ENCODE measurements at places on chromosomes 3 and 15.

DNA sequence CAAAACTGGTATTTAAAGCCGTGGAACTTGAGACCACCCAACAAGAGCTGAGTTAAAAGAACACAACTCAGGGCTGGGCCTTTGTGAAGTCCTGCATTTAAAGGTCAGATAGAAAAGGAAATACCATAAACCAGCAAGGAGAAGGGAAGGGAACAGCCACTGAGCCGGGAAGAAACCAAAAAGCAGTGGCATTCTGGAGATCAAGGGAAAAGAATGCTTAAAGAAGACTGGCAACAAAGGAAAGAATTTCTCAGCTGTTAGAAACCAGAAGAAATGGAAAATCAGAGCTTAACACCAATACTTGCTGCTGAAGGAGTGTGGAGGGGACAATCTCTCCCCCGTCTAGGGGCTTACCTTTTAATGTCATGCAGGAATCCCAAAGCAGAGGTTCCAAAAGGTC lies 247.4 kb upstream of the CHRNA7 start:
- DNase-seq: no peak

- DNase-seq: no peak
These were observed 14.2 kb downstream of the SLTM start for GRCh38 chr15:58919232-58919631.

DNA sequence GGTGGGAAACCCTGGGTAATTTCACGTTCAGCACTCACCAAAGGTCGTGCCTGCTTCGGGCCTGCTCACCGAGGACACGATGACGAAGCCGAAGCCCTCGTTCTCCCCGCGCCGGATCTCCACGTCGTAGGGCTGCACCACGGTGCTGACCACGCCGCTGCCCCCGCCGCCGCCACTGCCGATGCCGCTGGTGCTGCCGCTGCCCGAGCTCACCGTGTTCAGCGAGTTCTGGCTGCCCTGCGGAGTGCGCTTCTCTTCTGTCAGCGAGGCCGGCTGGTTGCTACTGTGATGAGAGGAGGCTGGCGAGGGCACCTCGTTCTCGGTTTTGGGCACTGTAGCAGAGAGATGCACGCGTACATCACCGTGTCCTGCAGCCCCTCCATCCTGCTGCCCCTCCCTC lies 659.5 kb downstream of the MAGI1 start:
- no peak for DNase-seq

- peak; percentile 14 for DNase-seq
These were observed 4.4 kb downstream of the CPLX3 start for GRCh38 chr15:74830868-74831267.

GRCh38 chr3:30069056-30069455 lies 537.3 kb upstream of the TGFBR2 start:
- DNase-seq: no peak

GRCh38 chr3:193788189-193788991 lies 195.4 kb downstream of the OPA1 start:
- DNase-seq: peak; percentile 84

- DNase-seq: peak; percentile 88
These were observed 418.9 kb upstream of the NAALADL2 start for GRCh38 chr3:174440253-174440701.

- peak; percentile 9 for DNase-seq
These were observed 114.7 kb upstream of the LMOD3 start for GRCh38 chr3:69236812-69237707.

- DNase-seq: no peak
These were observed 115.6 kb downstream of the PDE8A start for GRCh38 chr15:85097250-85097649.

DNA sequence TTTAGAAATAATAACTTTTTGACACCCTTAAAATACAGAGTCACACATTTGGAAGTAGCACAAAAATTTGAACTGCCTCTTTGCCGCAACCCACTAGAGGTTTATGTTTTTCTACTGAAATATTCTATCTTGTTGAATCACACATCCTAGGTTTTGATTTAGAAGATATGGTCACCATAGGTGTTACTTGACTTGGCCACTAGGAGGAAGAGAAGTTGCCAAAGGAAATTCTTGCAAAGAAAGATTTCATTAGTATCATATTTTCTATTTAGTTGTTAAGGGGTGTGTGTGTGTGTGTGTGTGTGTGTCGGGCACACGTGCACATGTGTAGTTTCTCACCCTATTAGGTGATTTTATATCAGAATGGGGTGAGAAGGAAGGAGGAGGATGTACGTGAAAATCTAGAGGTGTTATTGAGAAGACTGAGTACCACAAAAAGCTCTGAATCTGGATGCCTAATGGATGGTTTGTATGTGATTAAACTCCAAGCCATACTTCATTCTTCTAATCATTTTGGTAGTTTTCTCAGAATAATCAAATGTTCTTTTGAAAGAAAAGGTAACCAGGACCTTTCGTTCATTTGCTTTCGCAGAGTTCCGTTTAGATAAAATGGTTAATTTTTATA lies 31.5 kb downstream of the ZFAND6 start:
- DNase-seq: no peak

DNA sequence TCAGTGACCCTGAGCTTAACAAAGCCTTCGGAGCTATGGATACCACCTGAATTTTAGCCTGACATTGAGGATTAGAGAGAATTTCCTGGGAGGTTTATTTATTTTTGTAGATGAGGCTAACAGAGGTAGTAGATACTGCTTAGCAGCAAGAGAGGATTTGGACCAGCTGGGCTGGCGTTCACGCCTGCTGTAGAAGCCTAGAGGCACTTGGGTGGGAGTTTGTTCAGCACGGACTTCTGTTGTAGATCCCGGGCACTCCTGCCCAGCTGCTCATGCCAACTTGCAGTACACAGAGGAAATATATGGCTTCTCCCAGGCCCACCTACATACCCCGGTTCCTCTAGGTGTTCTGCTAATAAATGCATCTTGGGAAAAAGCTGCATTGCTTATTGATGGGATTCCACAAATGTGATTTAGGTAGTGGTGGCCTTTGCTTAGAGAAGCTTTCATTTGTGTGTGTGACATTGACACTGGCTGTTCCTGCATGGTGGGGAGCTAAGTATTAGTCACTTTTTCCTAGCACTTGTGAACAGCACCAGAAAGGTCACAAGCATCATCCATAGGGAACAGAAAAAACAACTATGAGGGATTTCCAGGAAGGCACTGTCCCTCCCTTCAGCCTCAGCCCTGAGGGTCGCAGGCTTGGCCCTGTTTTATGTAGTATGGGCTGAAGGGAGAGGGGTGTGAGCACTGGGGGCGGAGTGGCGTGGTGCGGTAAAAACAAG lies 324.8 kb upstream of the LRRFIP2 start:
- no peak for DNase-seq

GRCh38 chr15:41554343-41554742 lies 4.7 kb upstream of the TYRO3 start:
- DNase-seq: no peak

DNA sequence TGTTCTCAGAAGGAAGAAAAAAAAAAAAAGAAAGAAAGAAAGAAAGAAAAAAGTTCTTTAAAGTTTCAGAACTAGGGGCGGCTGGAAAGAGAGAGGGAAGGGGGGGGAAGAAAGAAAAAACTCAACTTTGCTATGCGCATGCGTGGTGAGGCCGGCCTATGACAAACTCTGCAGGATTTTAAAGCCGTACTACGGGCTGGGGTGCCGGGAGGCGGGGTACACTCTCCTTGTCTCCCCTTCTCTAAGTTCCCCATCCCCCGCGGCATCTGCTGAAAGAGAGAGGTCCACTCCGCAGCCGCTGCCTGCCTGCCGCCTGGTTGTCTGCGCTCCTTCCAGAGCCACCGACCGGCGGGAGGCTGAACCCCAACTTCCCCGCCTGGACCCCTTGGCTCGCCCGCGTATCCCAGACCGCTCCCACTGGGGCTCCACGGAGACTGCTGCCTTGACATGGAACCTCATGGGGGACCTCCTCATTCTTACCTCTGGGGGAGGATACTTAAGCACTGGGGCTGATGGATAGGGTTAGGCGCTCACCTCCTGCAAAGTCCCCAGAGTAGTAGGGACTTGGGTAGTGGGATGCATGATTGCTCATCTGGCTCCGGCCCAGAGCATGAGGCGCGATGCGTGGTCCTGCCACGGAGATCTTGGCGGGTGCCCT lies 1.4 kb upstream of the WNT5A start:
- DNase-seq: peak; percentile 30

DNA sequence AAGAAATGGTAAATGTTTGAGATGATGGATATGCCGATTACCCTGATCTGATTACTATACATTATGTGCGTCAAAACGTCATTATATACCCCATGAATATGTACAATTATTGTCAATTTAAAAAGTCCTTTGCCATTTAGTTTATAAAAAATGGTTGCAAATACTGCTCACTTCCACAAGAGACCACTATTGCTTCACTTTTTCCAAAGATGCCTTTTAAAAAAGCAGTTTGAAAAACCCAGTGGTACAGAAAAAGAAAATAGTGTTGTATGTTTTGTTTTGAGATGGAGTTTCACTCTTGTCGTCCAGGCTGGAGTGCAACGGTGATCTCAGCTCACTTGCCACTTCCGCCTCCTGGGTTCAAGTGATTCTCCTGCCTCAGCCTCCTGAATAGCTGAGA lies 39.3 kb downstream of the EDEM1 start:
- DNase-seq: peak; percentile 43

Measured in NCI-H69 (cell line).